ENCODE measurements at places on chromosomes 6 and 20. TPM values are rescaled to one million over a fixed set of nuclear protein-coding genes. Genes with fewer than 3 reads are reported as not detected.

- no peak overlapping the region for H3K4me3 ChIP-seq
- DNase-seq, result no peak
- H3K27me3 ChIP-seq, result no peaks in the 10 kb centered on the region
- H3K36me3 ChIP-seq, result no peaks in the 10 kb centered on the region
Measured at GRCh38 chr6:147141711-147142308, 62.4 kb upstream of the STXBP5 start.

- H3K27ac ChIP-seq, result no peak overlapping the region
- no peak for DNase-seq
- H3K4me3 ChIP-seq, result no peak overlapping the region
- no peaks in the 10 kb centered on the region for H3K4me1 ChIP-seq
Measured at GRCh38 chr6:162140251-162140852, 587.2 kb downstream of the PRKN start.

- H3K36me3 ChIP-seq, result no peaks in the 10 kb centered on the region
- no peaks in the 10 kb centered on the region for H3K4me1 ChIP-seq
- H3K4me3 ChIP-seq, result no peak within 1 kb of the TSS
- H3K27ac ChIP-seq, result no peak within 1 kb of the TSS
- DNase-seq, result no peak
Measured at GRCh38 chr6:117906958-117907600, at the start of gene SLC35F1. Gene SLC35F1 (plus strand): TSS chr6:117907264.

- no peak overlapping the region for H3K4me3 ChIP-seq
- H3K27me3 ChIP-seq, result no peaks in the 10 kb centered on the region
- no peak for DNase-seq
Measured at GRCh38 chr20:51469046-51469445, 73.5 kb downstream of the NFATC2 start.

- no peaks in the 10 kb centered on the region for H3K36me3 ChIP-seq
- H3K27ac ChIP-seq, result no peak overlapping the region
- H3K4me3 ChIP-seq, result no peak overlapping the region
- H3K4me1 ChIP-seq, result peaks cover 10% of the 10 kb centered on the region
Measured at GRCh38 chr20:19692685-19693119, 65.4 kb upstream of the RIN2 start.

DNA sequence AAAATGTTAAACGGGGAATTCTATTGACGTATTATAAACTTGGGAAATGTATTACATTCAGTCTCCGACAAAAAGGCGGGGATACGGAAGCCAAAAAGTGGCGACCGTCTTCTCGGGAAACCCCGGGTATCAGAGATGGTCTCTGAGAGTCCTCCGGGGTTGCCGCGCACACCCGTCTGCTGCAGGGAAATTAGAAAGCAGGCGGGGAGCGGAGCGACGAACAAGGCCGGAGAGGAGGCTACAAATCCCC, 1.5 kb downstream of the SALL4 start:
- no peak overlapping the region for H3K27ac ChIP-seq
- no peaks in the 10 kb centered on the region for H3K36me3 ChIP-seq
- peak overlapping the region; percentile 42 for H3K4me3 ChIP-seq
- no peaks in the 10 kb centered on the region for H3K27me3 ChIP-seq
- DNase-seq, result no peak

- no peaks in the 10 kb centered on the region for H3K27me3 ChIP-seq
- no peaks in the 10 kb centered on the region for H3K36me3 ChIP-seq
- H3K4me1 ChIP-seq, result no peaks in the 10 kb centered on the region
- H3K27ac ChIP-seq, result no peak overlapping the region
- H3K4me3 ChIP-seq, result no peak overlapping the region
- no peak for DNase-seq
Measured at GRCh38 chr20:18039063-18039462, 18.7 kb downstream of the OVOL2 start.

GRCh38 chr20:5402903-5403531, 86.3 kb upstream of the PROKR2 start:
- no peak overlapping the region for H3K4me3 ChIP-seq
- H3K36me3 ChIP-seq, result no peaks in the 10 kb centered on the region
- 0 out of 2 replicates have a peak, but pooled peaks cover 2% of the 10 kb centered on the region for H3K27me3 ChIP-seq
- H3K27ac ChIP-seq, result no peak overlapping the region

DNA sequence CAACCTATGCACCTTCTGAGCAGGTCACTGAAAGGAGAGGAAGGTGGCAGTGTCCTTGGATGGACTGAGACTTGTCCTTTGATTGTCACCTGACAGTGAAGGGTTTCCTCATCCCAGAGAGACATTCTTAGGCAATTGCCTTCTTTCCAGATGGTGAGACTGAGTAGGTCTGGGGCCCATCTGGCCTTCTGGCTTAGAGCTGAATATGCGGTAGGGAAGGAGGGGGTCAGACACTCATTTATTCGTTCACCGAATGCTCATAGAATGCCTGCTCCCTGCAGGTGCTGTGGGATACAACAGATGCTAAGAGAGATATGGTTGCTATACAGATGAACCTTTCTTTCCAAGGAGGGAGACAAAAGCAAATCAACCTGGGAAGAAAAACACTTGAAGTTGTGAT, 76.8 kb downstream of the BMP6 start:
- no peaks in the 10 kb centered on the region for H3K27me3 ChIP-seq
- no peak overlapping the region for H3K27ac ChIP-seq
- no peak overlapping the region for H3K4me3 ChIP-seq
- H3K36me3 ChIP-seq, result no peaks in the 10 kb centered on the region
- no peaks in the 10 kb centered on the region for H3K4me1 ChIP-seq

GRCh38 chr6:20169786-20170185, 42.5 kb downstream of the MBOAT1 start:
- H3K4me1 ChIP-seq, result no peaks in the 10 kb centered on the region
- H3K27me3 ChIP-seq, result no peaks in the 10 kb centered on the region
- H3K36me3 ChIP-seq, result no peaks in the 10 kb centered on the region
- H3K27ac ChIP-seq, result no peak overlapping the region
- no peak for DNase-seq
- no peak overlapping the region for H3K4me3 ChIP-seq

Gene HLA-DRB1
- total RNA-seq, result 2.7 TPM

Gene BPIFB1
- total RNA-seq, result 0.17 TPM

DNA sequence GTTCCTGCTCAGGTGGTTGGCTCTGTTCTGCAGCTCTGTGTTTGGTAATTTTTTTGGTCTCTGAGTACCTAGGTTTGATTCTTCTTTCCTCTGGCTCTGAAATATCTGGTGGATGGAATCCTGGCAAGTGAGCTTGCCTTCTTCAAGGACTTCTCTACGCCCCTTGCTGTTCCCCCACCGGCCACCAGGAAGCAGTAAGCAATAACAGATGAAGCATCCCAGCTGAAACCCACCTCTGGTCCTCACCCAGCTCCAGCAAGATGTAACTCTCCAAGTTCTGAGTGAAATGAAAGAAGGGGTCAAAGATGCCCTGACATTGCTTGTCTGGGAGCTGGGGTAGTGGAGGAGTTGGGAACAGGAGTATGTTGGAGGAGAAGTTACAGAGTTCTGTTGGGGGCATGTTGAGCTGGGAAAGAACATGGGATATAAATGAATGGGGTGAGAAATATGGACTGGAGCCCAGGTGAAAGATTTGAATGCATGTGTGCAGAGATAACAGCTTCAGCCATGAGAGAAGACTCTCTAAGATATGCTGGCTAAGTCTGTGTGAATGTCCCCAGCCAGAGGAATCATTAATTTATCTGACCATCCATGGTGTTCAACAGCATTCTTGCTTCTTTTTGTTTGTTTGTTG, 51.3 kb upstream of the GLP1R start:
- H3K4me1 ChIP-seq, result no peaks in the 10 kb centered on the region
- DNase-seq, result no peak
- H3K36me3 ChIP-seq, result no peaks in the 10 kb centered on the region
- peaks cover 91% of the 10 kb centered on the region for H3K27me3 ChIP-seq

DNA sequence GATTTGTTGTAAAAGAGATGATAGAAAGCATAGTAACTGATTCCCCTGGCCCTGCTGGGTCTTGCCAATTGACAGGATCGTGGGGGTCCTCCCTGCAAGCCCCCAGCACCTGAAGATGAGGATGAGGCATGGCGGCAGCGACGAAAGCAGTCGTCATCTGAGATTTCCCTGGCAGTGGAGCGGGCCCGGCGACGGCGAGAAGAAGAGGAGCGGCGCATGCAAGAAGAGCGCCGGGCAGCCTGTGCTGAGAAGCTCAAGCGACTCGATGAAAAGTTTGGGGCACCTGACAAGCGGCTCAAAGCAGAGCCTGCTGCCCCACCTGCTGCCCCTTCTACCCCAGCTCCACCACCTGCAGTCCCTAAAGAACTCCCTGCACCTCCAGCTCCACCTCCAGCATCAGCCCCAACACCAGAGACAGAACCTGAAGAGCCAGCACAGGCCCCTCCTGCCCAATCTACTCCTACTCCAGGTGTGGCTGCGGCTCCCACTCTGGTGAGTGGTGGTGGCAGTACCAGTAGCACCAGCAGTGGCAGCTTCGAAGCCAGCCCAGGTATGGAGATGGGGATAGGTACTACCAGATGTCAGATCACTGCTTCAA, 7.3 kb downstream of the PRRC2A start:
- DNase-seq, result no peak
- H3K36me3 ChIP-seq, result peaks cover 54% of the 10 kb centered on the region
- H3K27me3 ChIP-seq, result no peaks in the 10 kb centered on the region

GRCh38 chr6:151723152-151723551, 84.3 kb upstream of the ESR1 start:
- H3K27ac ChIP-seq, result no peak overlapping the region
- H3K36me3 ChIP-seq, result no peaks in the 10 kb centered on the region
- no peak for DNase-seq
- no peak overlapping the region for H3K4me3 ChIP-seq
- H3K27me3 ChIP-seq, result no peaks in the 10 kb centered on the region

- no peak overlapping the region for H3K4me3 ChIP-seq
- peaks cover 2% of the 10 kb centered on the region for H3K4me1 ChIP-seq
- H3K27ac ChIP-seq, result no peak overlapping the region
- DNase-seq, result no peak
- no peaks in the 10 kb centered on the region for H3K36me3 ChIP-seq
Measured at GRCh38 chr6:148999501-148999900, 252.7 kb downstream of the UST start.

Gene RIMS4
- total RNA-seq, result 0.05 TPM

DNA sequence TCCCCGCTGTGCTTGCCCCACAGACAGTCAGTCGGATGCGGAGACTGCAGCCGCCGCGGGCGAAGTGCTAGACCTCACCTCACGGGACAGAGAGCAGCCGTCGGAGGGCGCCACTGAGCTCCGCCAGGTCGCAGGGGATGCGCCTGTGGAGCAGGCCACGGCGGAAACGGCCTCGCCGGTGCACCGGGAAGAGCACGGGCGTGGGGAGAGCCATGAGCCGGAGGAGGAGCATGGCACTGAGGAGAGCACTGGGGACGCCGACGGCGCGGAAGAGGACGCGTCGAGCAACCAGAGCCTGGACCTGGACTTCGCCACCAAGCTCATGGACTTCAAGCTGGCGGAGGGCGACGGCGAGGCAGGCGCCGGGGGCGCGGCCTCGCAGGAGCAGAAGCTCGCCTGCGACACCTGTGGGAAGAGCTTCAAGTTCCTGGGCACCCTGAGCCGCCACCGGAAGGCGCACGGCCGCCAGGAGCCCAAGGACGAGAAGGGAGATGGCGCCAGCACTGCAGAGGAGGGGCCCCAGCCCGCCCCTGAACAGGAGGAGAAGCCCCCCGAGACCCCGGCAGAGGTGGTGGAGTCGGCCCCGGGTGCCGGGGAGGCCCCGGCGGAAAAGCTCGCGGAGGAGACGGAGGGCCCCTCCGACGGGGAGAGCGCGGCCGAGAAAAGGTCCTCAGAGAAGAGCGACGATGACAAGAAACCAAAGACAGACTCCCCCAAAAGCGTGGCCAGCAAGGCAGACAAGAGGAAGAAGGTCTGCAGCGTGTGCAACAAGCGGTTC, 66.4 kb downstream of the SSR1 start:
- H3K36me3 ChIP-seq, result peaks cover 15% of the 10 kb centered on the region
- H3K27me3 ChIP-seq, result no peaks in the 10 kb centered on the region
- H3K4me3 ChIP-seq, result no peak overlapping the region
- peaks cover 18% of the 10 kb centered on the region for H3K4me1 ChIP-seq
- H3K27ac ChIP-seq, result no peak overlapping the region

GRCh38 chr20:37796121-37796520, 102.3 kb downstream of the CTNNBL1 start:
- H3K27me3 ChIP-seq, result no peaks in the 10 kb centered on the region
- DNase-seq, result no peak
- no peak overlapping the region for H3K27ac ChIP-seq
- no peaks in the 10 kb centered on the region for H3K4me1 ChIP-seq
- no peak overlapping the region for H3K4me3 ChIP-seq
- no peaks in the 10 kb centered on the region for H3K36me3 ChIP-seq

DNA sequence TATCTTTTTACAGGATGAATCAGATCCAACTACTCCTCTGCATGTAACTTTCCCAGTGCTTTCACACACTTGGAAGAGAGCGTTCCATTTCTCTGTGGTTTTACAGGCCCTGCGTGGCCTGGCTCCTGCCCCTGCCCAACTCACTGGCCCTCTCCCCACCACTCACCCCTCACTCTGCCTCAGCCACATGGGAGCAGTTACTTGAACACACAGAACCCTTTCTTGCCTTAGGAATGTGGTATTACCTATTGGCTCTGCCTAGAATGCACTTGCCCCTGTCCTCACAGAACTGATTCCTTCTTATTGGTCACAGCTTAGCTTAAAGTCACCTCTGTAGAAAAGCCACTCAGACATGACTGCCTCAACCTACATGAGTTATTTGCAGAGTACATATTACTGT, 108.4 kb downstream of the CRYBG1 start:
- no peak overlapping the region for H3K4me3 ChIP-seq
- DNase-seq, result no peak
- H3K27me3 ChIP-seq, result no peaks in the 10 kb centered on the region
- H3K27ac ChIP-seq, result no peak overlapping the region
- H3K4me1 ChIP-seq, result peaks cover 3% of the 10 kb centered on the region

DNA sequence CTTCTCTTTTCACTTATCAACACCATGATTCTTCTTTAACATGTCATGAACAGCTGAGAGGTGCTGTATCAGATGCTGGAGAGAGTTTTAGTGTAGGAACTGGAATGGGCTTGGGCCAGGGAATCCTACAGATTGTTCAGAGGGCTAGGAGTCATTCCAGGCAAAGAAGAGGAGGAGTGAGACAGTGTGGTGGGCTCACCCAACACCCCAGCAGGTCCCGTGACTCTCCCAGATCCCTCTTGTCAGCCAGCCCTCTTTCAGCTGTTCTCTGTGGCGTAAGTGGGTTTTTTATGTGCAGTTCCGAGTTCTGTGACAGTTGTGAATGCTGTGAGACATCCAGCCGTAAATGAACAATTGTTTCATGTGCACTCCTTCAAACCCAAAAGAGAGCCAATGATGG, 31.4 kb upstream of the CEP162 start:
- peaks cover 41% of the 10 kb centered on the region for H3K27me3 ChIP-seq
- DNase-seq, result no peak
- no peaks in the 10 kb centered on the region for H3K4me1 ChIP-seq
- H3K36me3 ChIP-seq, result no peaks in the 10 kb centered on the region

GRCh38 chr20:50512323-50512722, 2.1 kb downstream of the PTPN1 start:
- no peak overlapping the region for H3K27ac ChIP-seq
- H3K4me1 ChIP-seq, result peaks cover 49% of the 10 kb centered on the region
- H3K27me3 ChIP-seq, result no peaks in the 10 kb centered on the region

- H3K4me3 ChIP-seq, result no peak overlapping the region
- H3K27ac ChIP-seq, result no peak overlapping the region
- H3K27me3 ChIP-seq, result no peaks in the 10 kb centered on the region
- no peaks in the 10 kb centered on the region for H3K36me3 ChIP-seq
- DNase-seq, result no peak
- H3K4me1 ChIP-seq, result no peaks in the 10 kb centered on the region
Measured at GRCh38 chr6:163188746-163189145, 225.8 kb upstream of the QKI start.

- no peaks in the 10 kb centered on the region for H3K4me1 ChIP-seq
- H3K27me3 ChIP-seq, result peaks cover 7% of the 10 kb centered on the region
- no peak for DNase-seq
- no peak overlapping the region for H3K27ac ChIP-seq
- H3K4me3 ChIP-seq, result no peak overlapping the region
Measured at GRCh38 chr6:167350275-167350696, 25.4 kb downstream of the TTLL2 start.

- peaks cover 11% of the 10 kb centered on the region for H3K4me1 ChIP-seq
- H3K27me3 ChIP-seq, result no peaks in the 10 kb centered on the region
Measured at GRCh38 chr6:63634630-63635029, 972 bp upstream of the PHF3 start.

Measured in HCT116 (cell line).